ENCODE measurements at places on chromosomes 3 and 15. TPM values are rescaled to one million over a fixed set of nuclear protein-coding genes. Genes with fewer than 3 reads are reported as not detected.
A peak's percentile ranks its signal among the peaks of the same experiment; 100 is the strongest.

DNA sequence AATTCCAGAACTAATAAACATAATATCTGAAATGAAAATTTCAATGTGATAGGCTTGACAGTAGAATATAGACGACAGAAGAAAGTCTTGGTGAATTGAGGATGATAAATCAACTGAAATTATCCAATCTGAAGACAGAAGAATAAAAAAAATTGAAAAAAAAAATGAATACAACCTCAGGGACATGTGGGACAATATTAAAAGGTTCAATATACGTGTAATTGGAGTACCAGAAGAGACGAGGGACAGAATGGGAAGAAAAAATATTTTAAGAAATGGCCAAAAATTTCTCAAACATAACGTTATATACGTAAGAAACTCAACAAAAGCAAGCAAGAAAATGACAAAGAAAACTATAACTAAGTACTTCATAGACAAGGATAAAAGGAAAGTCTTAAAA lies 43.3 kb upstream of the HCLS1 start:
- no peak for DNase-seq

DNA sequence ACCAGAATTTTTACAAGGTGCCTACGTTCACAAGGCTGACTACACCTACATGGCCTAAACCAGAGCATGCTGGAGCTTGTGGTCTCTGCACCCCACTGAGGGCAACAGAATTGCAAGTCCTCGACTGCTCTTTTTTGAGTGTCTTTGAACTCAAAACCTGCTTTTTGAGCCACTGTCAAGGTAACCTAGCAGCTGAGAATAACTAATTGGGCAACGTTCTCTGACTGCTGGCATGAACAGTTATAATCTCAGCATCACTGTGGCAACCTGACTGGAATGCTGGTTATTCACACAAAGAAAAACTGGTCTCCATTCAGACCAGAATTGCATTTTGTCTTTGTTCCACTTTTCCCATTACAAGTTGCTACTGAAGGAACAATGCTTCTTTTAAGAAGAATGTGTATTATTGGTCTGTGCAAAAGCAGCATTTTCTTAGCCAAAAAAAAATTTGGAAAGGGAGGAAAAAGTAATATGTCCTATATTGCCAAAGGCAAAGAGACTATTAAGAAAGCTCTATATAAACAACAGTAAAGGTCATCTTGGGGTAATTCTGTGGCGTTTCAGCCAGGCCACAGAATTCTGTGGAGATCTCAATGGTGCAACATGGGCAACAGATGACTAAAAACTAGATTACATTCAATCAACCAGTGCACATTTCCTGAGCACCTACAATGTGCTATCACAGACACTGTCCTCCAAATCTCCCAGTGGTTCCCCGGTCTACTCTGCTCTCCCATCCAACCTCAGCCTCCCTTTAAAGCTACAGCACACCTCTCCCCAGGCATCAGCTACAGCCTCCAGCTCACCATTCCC lies 76.8 kb downstream of the TNIK start:
- DNase-seq: no peak

- DNase-seq: no peak
These were observed 367.8 kb upstream of the UMPS start for GRCh38 chr3:124362455-124362854.

- DNase-seq: no peak
These were observed 9.6 kb downstream of the PLA2G4F start for GRCh38 chr15:42146551-42147430.

GRCh38 chr3:102733791-102734563 lies 299.2 kb downstream of the ZPLD1 start:
- DNase-seq: no peak

DNA sequence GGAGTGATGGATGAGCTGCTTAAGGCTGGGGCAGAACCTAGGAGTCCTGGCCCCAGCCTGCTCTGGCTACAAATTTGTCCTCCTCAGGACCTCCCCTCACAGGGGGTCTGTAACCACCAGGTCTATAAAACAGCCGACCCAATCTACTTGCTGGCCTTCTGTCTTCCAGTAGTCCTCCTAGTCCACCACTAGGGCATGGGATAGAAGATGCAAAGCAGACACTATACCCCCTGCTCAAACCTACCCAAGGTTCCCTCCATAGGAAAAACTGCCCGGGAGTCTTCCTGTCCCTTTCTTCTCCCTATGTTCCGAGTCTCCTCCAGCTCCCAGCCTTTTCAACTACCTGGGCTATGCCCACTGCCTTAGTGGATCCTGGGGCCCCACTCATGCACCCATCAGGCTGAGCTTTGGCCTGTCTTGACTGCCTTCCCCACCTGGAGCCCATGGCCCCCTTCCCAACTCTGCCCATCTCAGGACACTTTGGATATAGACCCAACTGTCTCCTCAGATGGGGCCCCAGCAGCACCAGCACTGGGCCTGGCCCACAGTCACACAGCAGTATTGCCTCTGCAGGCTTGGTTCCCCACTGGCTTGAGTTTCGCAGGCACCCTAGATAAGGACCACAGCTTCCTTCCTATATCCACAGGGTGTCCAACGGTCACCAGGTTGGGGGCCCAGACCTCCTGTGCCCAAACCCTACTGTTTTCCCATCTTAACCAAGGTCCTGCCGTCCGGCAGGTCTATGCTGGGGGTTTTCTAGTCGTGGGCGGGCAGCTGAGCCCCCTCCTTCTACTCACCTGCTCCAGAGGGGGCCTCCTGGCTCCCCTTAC lies 1.1 kb downstream of the HYAL3 start:
- no peak for DNase-seq

- peak; percentile 77 for DNase-seq
These were observed 109.6 kb upstream of the PHLDB2 start for GRCh38 chr3:111749171-111750170.

DNA sequence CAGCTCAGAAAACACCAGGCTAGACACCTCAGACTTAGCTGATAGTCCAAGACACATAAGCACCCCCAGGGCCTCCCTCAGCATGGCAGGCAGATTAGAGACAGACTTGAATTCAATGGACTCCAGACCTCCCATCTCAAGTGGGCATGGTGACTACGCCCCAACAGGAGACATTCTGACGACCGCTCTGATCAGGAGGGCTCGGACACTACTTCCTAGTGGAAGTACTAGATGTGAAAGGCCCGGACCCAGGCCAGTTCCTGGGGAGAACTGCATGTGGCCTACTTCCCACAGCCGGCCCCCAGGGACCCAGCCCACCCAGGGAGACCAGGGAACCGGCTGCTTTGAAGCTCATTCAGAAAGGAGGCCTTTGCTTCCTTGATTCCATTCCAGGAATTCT lies 16.9 kb downstream of the POC1A start:
- DNase-seq: no peak

GRCh38 chr3:109806929-109807328 lies 469.6 kb upstream of the DPPA4 start:
- DNase-seq: no peak

DNA sequence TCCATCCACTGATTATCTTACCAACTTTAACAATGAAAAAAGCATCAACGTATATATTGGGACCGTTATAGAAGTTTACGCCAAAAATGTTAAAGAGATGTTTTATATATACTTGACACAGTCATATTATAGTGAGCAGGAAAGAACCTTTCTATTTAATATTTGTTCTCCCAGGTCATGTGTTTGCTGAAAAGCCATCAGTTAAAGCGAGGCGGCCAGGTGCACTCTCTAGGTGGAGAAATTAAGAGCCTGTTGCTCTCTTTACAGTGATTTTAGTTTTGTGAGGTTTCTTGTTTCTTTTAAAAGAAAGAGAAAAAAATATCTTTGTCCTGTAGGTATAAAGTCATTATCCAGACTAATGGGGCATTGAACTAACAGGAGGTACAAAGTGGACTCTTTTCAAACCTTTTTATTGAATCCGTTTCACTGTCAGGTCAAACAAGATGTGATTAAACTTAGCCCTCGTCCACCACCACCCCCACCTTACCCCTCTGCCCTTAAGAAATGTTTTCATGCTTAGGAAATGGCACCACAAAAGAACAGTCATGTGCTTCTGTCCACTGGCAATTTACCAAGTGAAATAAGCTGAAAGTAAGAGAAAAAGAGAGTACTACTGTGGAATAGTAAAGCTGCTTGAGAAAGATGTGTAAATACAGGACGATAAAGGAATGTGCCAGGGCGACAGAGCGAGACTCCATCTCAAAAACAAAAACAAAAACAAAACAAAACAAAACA lies 279.9 kb downstream of the PTPRG start:
- no peak for DNase-seq

DNA sequence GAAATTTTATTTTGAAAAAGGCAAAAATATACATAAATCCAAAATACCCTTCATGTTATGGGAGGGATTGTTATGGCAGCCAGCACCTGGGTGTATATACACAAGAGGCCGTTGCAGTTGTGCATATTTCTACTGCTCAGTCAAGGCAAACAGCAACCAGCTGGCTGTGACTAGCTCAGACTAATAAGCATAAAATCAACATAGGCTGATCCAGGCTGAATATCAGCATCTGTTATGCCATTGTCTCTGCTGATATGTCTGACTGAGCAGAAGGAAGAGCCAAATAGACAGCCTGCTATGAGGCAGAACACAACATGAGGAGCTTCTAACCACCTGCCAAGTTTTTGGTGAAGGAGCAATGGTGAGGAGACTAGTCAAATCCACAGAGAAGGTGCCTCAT lies 457.5 kb upstream of the ALCAM start:
- DNase-seq: no peak

DNA sequence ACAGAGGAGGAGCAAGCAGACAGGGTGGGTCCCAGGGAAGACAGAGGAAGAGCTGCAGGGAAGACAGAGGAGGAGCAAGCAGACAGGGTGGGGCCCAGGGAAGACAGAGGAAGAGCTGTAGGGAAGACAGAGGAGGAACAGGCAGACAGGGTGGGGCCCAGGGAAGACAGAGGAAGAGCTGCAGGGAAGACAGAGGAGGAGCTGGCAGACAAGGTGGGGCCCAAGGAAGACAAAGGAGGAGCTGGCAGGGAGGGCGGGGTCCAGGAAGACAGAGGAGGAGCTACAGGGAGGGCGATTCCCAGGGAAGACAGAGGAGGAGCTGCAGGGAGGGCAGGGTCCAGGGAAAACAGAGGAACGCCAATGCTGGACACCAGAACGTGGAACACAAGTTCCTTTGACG lies 66.5 kb downstream of the PLXNA1 start:
- DNase-seq: no peak

- DNase-seq: no peak
These were observed 113.2 kb upstream of the MYO5C start for GRCh38 chr15:52408823-52409222.

- no peak for DNase-seq
These were observed 177.1 kb upstream of the PFN2 start for GRCh38 chr3:150147776-150148175.

- DNase-seq: no peak
These were observed 352.5 kb upstream of the C2CD4B start for GRCh38 chr15:62517541-62517940.

DNA sequence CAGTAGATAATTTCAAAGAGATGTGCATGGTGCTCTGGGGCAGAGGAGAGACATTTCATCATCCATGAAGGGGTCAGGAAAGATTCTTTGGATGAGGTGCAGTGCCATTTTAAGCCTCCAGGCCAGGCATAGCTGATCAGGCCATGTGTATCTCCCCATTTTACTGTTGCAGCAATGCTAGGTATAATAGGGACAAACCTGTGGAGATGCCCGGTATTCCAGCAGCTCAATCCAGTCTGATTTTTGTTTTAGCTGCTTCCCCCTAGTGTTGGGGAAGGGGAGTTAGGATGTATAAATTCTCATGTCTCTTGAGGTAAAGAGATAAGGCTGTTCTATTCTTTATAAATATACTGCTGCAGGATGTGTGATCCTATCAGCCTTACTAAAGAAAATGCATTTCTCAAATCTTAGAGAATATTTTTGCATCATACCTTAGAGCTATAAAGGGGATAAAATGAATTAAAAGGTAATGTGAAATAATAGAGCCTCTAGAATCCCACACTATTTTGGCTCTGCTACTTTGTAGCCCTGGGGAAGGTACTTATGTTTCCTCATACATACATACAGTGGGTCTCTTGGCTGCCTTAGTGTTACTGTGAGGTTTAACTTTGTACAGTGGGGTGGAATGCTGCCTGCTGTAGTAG lies 5.2 kb downstream of the CDV3 start:
- peak; percentile 66 for DNase-seq

GRCh38 chr15:25693321-25694238 lies 169.5 kb downstream of the ATP10A start:
- no peak for DNase-seq

GRCh38 chr3:144104186-144104585 lies 132.6 kb downstream of the DIPK2A start:
- DNase-seq: no peak

DNA sequence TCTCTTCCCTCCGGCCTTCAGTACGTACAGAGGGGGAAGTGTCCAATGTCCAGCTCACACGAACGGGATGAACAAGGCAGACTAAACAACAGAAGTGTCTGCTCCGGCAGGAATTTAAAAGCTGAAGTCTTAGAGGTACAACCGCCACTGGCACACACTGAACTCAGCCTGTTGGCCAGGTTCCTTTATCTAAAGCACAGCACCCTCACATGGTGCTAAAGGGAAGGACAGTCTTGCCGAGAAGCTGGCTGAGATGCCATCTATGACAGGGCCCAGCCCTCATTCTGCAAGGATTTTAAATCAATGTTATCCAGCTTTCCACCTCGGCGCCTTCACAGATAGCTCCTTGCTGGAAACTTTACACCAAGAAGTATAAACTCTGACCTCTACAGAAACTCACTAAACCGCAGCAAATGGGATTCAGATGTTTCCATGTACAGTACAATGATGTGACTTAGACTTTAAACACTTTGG lies 2.8 kb downstream of the ADAMTS17 start:
- DNase-seq: peak; percentile 83

- no peak for DNase-seq
These were observed 72.2 kb downstream of the ZNF148 start for GRCh38 chr3:125302932-125303331.

BTLA gene
- not detected for total RNA-seq

SCAMP5 gene
- total RNA-seq: 46.6 TPM

AHSG gene
- not detected for total RNA-seq

GP9 gene
- not detected for total RNA-seq

ALDH1L1 gene
- total RNA-seq: not detected

WDR53 gene
- 7.0 TPM for total RNA-seq

WNT5A gene
- total RNA-seq: 55.8 TPM

ROPN1 gene
- not detected for total RNA-seq

CHRNA5 gene
- total RNA-seq: not detected
